ENCODE measurements at places on chromosomes 2 and 18. TPM values are rescaled to one million over a fixed set of nuclear protein-coding genes. Genes with fewer than 3 reads are reported as not detected.

Gene SERTAD2
- 12.7 TPM for polyA plus RNA-seq

DNA sequence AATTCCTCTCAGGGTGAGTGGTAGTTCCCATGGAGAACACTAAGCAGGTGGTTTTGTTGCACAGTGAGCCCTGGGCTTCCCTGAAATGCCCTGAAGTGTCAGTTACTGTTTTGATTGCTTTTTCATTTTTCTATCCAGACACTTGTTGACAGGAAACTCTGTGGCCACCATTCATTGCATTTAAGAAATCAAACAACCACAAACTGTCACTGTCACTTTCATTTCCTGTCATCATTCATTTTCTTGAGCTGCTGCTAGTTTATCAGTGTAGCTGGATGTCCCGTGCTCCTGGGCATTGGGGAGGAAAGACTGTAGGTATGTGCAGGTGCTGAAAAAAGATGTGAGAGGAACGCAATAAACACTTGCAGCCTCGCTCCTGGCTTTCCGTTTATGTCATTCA is 891.6 kb upstream of the ZEB2 start:
- DNase-seq = no peak
- no peak overlapping the region for H3K27ac ChIP-seq
- H3K4me1 ChIP-seq = no peaks in the 10 kb centered on the region
- H3K4me3 ChIP-seq = no peak overlapping the region
- no peaks in the 10 kb centered on the region for H3K27me3 ChIP-seq

GRCh38 chr2:71681626-71682025 is 228.3 kb downstream of the DYSF start:
- H3K27ac ChIP-seq = no peak overlapping the region
- H3K36me3 ChIP-seq = no peaks in the 10 kb centered on the region
- DNase-seq = no peak
- no peak overlapping the region for H3K4me3 ChIP-seq
- H3K27me3 ChIP-seq = peaks cover 14% of the 10 kb centered on the region

GRCh38 chr18:43265465-43265864 is 11.8 kb downstream of the SYT4 start:
- DNase-seq = no peak
- no peaks in the 10 kb centered on the region for H3K36me3 ChIP-seq

- no peaks in the 10 kb centered on the region for H3K4me1 ChIP-seq
- H3K27me3 ChIP-seq = no peaks in the 10 kb centered on the region
- no peak overlapping the region for H3K4me3 ChIP-seq
- no peak for DNase-seq
Observed at GRCh38 chr2:229601936-229602335, 112.4 kb downstream of the DNER start.

Gene CFAP65
- polyA plus RNA-seq = not detected

DNA sequence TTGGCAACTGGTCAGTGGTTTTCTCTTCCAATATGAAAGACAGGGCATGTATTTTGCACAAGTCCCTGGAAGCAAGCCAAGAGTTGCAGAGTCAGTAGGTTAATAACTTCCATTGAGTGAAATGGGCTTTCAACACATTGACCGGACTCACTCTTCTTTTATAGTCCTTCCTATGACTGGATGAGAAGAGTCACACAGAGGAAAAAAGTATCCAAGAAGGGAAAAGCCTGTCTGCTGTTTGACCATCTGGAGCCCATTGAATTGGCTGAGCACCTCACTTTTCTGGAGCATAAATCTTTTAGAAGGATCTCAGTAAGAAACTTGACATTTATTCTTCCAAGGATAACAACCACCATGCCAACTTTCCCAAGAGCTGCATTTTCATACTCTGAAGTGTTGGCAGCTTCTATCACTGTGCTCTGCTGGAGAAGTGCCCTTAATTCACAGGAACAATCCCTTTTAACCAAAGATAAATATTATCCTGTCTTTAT is 45.4 kb downstream of the RASGRP3 start:
- no peak overlapping the region for H3K27ac ChIP-seq
- no peak for DNase-seq
- no peaks in the 10 kb centered on the region for H3K27me3 ChIP-seq
- H3K36me3 ChIP-seq = no peaks in the 10 kb centered on the region
- no peak overlapping the region for H3K4me3 ChIP-seq

- no peaks in the 10 kb centered on the region for H3K36me3 ChIP-seq
- H3K4me1 ChIP-seq = no peaks in the 10 kb centered on the region
- no peaks in the 10 kb centered on the region for H3K27me3 ChIP-seq
- no peak overlapping the region for H3K4me3 ChIP-seq
- no peak for DNase-seq
Observed at GRCh38 chr2:989781-990467, 39.3 kb downstream of the SNTG2 start.

Gene SCYGR7
- not detected for polyA plus RNA-seq

GRCh38 chr18:52319424-52319983 is 20.5 kb upstream of the DCC start:
- H3K4me1 ChIP-seq = no peaks in the 10 kb centered on the region
- H3K27me3 ChIP-seq = no peaks in the 10 kb centered on the region
- H3K4me3 ChIP-seq = no peak overlapping the region
- DNase-seq = no peak
- H3K36me3 ChIP-seq = no peaks in the 10 kb centered on the region
- H3K27ac ChIP-seq = no peak overlapping the region

DNA sequence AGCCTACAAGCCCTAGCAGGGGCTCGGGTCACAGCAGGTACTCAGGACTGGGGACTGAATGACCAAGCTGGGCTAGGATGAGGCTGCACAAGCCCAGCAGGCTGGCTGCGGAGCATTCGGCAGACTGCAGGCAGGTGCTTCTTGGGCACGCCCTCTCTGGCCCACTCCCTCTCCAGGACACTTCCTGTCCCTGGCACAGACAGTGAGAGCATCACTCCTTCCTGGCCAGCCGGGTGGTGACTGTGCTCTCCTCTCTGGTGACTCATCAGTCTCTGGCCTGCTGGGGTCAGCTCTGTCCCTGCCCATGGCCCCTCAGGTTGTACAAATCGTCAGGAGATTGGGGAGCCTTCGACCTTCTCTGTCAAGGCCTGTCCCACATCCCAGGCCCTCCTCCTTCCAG is 22.5 kb downstream of the C1QL2 start:
- H3K27ac ChIP-seq = no peak overlapping the region
- no peaks in the 10 kb centered on the region for H3K36me3 ChIP-seq
- H3K4me3 ChIP-seq = no peak overlapping the region
- no peak for DNase-seq
- no peaks in the 10 kb centered on the region for H3K4me1 ChIP-seq

DNA sequence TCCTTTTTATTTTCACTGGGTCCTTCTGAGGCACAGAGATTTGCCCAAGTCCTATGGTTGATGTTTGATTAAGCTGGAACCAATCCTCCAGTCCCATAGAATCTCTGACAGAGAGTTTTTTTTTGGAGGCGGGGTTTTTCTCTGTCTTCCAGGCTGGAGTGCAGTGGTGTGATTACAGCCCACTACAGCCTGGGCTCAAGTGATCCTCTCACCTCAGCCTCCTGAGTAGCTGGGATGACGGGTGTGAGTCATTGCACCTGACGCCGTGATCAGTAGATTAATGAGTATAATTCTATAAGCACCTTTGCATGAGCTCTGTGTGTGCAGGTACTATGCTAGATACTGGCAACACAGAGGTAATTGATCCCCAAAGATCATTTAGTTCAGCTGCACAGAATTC is 15.3 kb upstream of the TRPM8 start:
- DNase-seq = no peak
- no peak overlapping the region for H3K27ac ChIP-seq

Gene SERPINB7
- polyA plus RNA-seq = 76.5 TPM

GRCh38 chr2:198273660-198274059 is 469.3 kb downstream of the PLCL1 start:
- H3K36me3 ChIP-seq = no peaks in the 10 kb centered on the region
- no peak overlapping the region for H3K27ac ChIP-seq
- no peaks in the 10 kb centered on the region for H3K4me1 ChIP-seq
- no peak overlapping the region for H3K4me3 ChIP-seq
- H3K27me3 ChIP-seq = no peaks in the 10 kb centered on the region
- no peak for DNase-seq

DNA sequence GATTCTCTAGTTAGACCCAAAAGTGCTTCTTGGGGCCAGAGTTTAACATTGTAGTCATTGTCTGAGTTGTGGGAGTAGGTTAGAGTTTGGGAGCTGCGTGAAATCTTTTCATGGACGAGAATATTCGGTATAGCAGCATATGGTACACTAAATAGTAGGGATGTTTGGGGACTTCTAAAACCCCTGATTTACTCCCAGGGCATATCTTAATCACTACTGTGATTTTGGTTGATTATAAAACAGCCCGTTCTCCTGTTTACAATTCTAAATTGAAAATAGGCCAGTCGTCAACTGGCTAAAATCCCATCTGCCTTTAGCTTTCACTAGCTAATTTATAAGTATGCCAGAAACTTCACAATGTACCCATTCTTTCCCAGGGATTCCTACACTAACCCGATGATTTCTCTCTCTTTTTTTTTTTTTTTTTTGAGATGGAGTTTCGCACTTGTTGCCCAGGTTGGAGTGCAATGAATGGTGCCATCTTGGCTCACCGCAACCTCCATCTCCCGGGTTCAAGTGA is 44.3 kb downstream of the MOB4 start:
- no peak overlapping the region for H3K27ac ChIP-seq
- no peak overlapping the region for H3K4me3 ChIP-seq
- H3K4me1 ChIP-seq = no peaks in the 10 kb centered on the region
- H3K27me3 ChIP-seq = no peaks in the 10 kb centered on the region
- peaks cover 7% of the 10 kb centered on the region for H3K36me3 ChIP-seq
- DNase-seq = no peak

Gene TANC1
- polyA plus RNA-seq = 10.2 TPM

GRCh38 chr2:207418419-207418818 is 111.3 kb upstream of the CREB1 start:
- no peaks in the 10 kb centered on the region for H3K4me1 ChIP-seq
- peaks cover 4% of the 10 kb centered on the region for H3K27me3 ChIP-seq
- H3K4me3 ChIP-seq = no peak overlapping the region
- no peaks in the 10 kb centered on the region for H3K36me3 ChIP-seq
- no peak overlapping the region for H3K27ac ChIP-seq

Gene RASGRP3
- polyA plus RNA-seq = 0.87 TPM

DNA sequence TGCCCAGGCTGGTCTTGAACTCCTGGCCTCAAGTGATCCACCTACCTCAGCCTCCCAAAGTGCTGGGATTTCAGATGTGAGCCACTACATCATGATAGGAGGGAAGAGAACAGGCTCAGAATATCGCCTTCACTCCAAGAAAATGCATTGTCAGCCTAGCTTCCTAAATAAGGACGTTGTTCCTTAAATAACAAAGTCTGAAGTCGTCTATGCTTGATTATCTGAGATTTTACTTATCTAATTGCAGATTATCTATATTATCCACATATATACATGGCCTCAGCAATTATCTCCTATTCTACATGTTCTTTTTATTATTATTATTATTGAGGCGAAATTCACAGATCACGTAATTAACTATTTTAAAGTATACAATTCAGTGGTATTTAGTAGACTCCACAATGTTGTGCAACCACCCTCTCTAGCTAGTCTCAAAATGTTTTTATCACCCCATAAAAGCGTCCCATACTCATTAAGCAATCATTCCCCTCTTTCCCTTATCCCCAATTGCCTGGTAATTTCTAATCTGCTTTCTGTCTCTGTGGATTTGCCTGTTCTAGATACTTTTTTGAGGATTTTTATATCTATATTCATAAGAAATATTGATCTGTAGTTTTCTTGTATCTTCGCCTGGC is 95.1 kb upstream of the RFX8 start:
- peaks cover 9% of the 10 kb centered on the region for H3K27me3 ChIP-seq
- H3K27ac ChIP-seq = no peak overlapping the region
- H3K36me3 ChIP-seq = no peaks in the 10 kb centered on the region

- peaks cover 6% of the 10 kb centered on the region for H3K27me3 ChIP-seq
- no peak overlapping the region for H3K4me3 ChIP-seq
- no peak overlapping the region for H3K27ac ChIP-seq
- H3K36me3 ChIP-seq = no peaks in the 10 kb centered on the region
- no peak for DNase-seq
Observed at GRCh38 chr2:9013403-9013802, 9.9 kb upstream of the MBOAT2 start.

DNA sequence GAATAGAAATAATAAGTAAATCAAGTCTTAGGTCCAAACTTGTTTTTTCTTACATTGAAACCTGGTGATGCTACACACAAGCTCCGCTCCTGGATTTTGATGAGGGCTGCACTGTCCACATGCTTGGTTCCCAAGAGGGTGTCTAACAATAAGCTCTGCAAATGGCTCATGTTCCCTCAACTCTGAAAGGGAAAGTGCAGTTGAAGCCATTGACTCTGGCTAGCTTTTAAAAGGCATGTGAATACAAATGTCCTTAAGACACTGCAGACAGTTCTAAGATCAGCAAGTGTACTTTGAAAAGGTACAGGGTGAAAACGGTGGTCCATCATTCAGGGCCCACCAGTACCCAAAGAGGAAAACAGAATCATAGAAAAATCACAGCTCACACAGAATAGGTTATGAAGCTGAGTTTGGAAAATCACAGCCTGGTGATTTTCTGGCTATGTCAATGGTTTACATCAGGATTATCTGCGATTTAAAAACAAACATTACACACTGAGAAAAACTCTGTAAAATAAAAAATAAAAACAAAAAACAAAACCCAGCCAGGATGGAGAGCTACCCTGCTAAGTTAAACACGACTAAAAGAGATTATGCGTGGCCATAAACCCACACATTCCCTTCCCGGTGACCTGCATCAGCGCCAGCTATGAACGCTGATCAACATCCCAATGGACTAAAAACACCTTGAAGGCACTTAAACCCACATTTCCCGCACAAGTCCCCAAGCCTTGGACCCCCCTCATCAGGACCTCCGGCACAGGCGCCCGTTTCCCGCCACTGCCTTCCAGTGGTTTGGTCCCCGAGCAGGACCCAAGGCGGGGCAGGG is 554 bp downstream of the PFN4 start:
- peak; percentile 3 for DNase-seq
- no peaks in the 10 kb centered on the region for H3K4me1 ChIP-seq
- no peaks in the 10 kb centered on the region for H3K36me3 ChIP-seq
- H3K27ac ChIP-seq = peak overlapping the region; percentile 63
- peak overlapping the region; percentile 84 for H3K4me3 ChIP-seq
- no peaks in the 10 kb centered on the region for H3K27me3 ChIP-seq

Gene MALT1
- 8.3 TPM for polyA plus RNA-seq

GRCh38 chr18:13271302-13271911 is 52.8 kb downstream of the LDLRAD4 start:
- H3K36me3 ChIP-seq = no peaks in the 10 kb centered on the region
- no peaks in the 10 kb centered on the region for H3K4me1 ChIP-seq
- no peak overlapping the region for H3K27ac ChIP-seq

Gene BMP10
- not detected for polyA plus RNA-seq

- no peaks in the 10 kb centered on the region for H3K27me3 ChIP-seq
- H3K27ac ChIP-seq = no peak overlapping the region
- H3K4me1 ChIP-seq = no peaks in the 10 kb centered on the region
- no peak for DNase-seq
- H3K4me3 ChIP-seq = no peak overlapping the region
Observed at GRCh38 chr2:8550481-8550880, 131.4 kb upstream of the ID2 start.
